ENCODE measurements at places on chromosomes 7 and 10.

- no peak for DNase-seq
Measured at GRCh38 chr7:45660901-45661211, 86.7 kb downstream of the ADCY1 start.

- DNase-seq: no peak
Measured at GRCh38 chr7:65404020-65404419, 30.4 kb downstream of the ZNF92 start.

GRCh38 chr10:43075612-43076003 is 1.3 kb upstream of the RET start:
- no peak for DNase-seq

DNA sequence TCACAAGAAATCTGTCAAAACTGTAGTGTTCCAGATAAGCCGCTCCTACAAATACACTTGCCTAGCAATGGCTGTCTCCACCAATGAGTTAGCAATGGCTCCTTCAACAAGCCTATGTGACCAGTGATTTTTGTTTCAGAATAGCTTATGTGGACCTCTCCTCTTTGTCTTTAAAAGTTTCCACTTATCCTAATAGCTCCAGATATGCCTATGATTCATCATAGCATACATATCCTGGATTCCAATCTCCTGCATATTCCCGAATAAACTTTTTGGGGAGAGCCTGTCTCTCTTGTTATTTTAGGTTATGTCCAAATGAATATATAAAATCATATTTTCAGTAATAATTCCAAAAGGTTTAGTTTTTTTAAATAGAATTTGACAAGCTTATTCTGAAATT is 510.6 kb downstream of the ARL4A start:
- no peak for DNase-seq

GRCh38 chr10:115604627-115605026 is 511.5 kb downstream of the ATRNL1 start:
- DNase-seq: no peak
